ENCODE measurements at places on chromosomes 2 and 18. TPM values are rescaled to one million over a fixed set of nuclear protein-coding genes. Genes with fewer than 3 reads are reported as not detected.
A peak's percentile ranks its signal among the peaks of the same experiment; 100 is the strongest.

DNA sequence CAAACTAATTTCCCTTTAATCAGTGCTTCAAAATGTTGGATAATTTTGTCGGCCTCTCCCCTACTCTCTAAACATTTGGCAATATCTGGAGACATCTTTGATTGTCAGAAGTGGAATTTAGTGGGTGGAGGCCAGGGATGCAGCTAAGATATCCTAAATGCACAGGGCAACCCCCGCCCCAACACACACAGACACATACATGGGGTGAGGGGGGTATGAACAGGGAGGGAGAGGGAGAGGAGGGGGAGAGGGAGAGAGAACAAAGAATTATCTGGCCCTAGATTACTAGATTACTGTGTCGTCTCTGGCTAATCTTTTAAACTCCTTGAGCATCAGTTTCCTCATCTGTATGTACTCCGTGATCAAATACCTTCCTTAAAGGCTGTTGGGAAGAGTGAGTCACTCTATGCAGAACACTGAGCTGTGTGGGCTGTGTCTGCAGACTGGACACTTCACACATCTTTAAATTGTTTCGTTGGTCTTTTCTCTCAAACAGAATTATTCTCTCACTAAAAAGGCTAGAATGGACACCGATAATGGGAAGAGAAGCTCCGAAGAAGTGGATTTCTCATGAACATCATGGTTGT is 2.9 kb downstream of the RNF149 start:
- DNase-seq = no peak

GRCh38 chr2:95264624-95265023 is 9.6 kb upstream of the PROM2 start:
- no peak for DNase-seq

GRCh38 chr18:59467497-59467896 is 108.4 kb upstream of the LMAN1 start:
- DNase-seq = no peak

ITM2C gene
- polyA plus RNA-seq = 356 TPM

- DNase-seq = no peak
These were observed 58.3 kb upstream of the BCL2L11 start for GRCh38 chr2:111062417-111062816.

- DNase-seq = no peak
These were observed 65.6 kb upstream of the TXNDC2 start for GRCh38 chr18:9820127-9820526.

TEX44 gene
- polyA plus RNA-seq = not detected

POTEC gene
- 0.06 TPM for polyA plus RNA-seq

- DNase-seq = no peak
These were observed 36.9 kb downstream of the FAM168B start for GRCh38 chr2:131056204-131056931.

GRCh38 chr2:131040661-131041401 is 52.4 kb downstream of the FAM168B start:
- peak; percentile 69 for DNase-seq

DNA sequence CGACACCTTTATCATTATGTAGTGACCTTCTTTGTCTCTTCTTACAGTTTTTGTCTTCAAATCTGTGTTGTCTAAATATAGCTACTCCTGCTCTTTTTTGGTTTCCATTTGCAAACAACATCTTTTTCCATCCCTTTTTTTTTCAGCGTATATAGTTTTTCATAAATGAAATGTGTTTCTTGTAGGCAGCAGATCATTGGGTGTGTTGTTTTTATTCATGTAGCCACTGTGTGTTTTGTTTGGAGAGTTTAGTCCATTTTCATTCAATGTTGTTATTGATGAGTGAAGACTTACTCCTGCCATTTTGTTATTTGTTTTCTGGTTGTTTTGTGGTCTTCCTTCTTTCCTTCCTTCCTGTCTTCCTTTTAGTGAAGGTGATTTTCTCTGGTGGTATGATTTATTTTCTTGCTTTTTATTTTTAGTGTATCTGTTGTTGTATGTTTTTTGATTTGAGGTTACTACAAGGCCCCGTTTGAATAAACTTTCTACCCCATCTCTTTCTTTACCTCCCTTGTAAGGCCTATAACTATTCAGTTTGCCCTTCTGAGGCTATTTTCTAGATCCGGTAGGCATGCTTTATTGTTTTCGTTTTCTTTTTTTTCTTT is 81.4 kb downstream of the FAM117B start:
- no peak for DNase-seq

GRCh38 chr18:76350134-76351025 is 144.7 kb downstream of the ZNF516 start:
- DNase-seq = peak; percentile 78

ST8SIA3 gene
- polyA plus RNA-seq = 0.13 TPM

- no peak for DNase-seq
These were observed 324.6 kb downstream of the CCDC178 start for GRCh38 chr18:33115917-33116316.

DNA sequence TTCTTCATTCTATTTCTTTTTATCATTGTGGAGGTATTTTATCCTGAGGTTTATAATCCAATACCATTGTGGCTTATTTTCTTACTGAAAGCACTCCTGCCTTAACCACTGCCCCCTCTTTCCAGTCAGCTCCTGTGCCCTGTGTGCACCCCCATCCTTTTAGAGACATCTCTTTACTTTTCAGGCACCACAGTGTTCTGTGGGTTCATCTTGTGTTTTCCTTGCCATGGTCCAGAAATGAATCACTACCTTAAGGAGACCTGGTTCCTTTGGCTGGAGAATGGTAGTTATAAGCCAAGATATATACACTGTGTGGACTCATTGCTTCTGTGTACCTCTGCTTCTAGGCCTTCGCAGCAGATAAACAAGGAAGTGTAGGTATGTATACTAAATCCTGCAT is 278.3 kb downstream of the PTGR3 start:
- DNase-seq = no peak

GRCh38 chr2:191230174-191230573 is 15.0 kb upstream of the MYO1B start:
- no peak for DNase-seq

ANKRD30BL gene
- 0.44 TPM for polyA plus RNA-seq

DNA sequence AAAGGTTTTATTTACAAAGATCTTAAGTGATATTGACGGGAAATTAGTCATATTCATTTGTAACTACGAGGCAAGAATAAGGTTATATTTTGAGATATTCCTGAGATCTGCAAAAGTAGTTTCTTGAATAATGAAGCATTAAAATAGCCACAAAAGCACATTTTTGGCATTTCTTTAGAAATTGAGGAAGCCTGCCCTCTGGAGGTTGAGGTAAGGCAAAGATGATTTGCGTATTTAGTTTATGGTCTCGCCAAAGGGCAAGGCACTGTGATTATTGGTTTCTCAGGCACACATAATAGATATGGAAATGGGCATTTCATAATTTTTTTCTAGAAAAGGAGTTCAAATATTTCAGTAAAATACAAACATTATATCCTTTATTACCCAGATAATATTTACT is 143.7 kb upstream of the RPRM start:
- no peak for DNase-seq

- no peak for DNase-seq
These were observed 6.0 kb upstream of the NFATC1 start for GRCh38 chr18:79389689-79390088.

GRCh38 chr2:238149841-238150572 is 8.8 kb upstream of the ERFE start:
- DNase-seq = no peak

- peak; percentile 62 for DNase-seq
These were observed 160.4 kb upstream of the PID1 start for GRCh38 chr2:229431327-229431954.

- DNase-seq = no peak
These were observed 81.5 kb upstream of the ODC1 start for GRCh38 chr2:10529611-10530010.

VIL1 gene
- polyA plus RNA-seq = 1.0 TPM

DNA sequence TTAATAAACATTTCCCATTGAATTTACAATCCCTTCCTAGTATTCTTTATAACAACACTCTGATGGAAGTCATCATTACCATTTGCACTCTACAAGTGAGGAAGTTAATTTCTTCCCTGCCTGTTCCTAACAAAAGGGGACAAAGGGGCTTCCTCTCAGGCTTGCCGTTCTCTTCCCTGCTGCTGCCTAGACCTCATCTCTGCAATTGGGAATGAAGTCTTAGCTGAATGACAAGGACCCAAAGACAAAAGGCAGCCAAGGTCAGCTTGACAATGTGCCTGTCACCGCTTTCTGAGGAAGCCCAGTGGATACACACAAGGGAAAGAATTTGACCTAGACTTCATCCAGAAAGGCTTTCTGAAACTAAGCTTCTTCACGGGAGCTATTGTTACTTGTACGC is 416.4 kb downstream of the CMPK2 start:
- DNase-seq = no peak

DNA sequence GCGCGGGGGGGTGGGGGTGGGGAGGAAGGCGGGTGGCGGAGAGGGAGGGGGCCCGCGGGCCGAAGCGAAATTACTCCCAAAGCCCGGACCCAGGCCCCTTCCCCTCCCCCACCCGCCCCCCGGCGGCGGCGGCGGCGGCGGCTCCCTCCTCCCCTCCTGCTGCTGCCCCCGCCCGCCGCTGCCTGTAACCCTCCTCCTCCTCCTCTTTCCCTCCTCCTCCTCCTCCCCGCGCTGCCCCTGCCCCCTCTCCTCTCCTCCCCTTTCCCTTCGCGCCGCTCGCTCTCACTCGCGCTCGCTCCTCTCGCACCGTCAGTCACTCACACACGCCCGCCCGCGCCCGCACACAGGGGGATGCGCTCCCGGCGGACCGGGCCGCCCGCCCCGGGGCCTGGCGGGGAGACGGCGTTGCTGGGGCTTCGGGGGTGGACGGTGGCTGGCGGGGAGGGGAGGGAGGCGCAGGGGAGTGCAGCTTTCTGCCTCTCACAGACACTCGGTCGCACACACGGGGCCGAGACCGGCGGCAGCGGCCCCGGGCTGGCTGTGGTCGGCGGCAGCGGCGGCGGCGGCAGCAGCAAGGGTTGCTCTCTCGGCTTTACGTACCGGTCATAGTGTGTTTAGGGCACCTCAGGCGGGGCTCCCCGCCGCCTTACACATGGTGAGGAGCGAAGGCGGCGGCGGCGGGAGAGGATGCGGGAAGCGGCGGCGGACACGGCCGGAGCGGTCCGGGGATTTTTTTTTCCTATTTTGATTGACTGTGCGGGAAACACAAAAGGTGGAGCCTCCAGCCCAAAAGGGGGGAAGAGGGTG is 405 bp downstream of the SP3 start:
- peak; percentile 96 for DNase-seq

- peak; percentile 47 for DNase-seq
These were observed 20.7 kb downstream of the FOSL2 start for GRCh38 chr2:28413152-28413898.

DSG1 gene
- polyA plus RNA-seq = not detected

- DNase-seq = no peak
These were observed 954.1 kb downstream of the DPP10 start for GRCh38 chr2:115396579-115396978.

All from left lung (tissue), 14 donors.